Stimulated activated CD8-positive, alpha-beta memory T cell treated with anti-CD3 and anti-CD28 coated beads, Interleukin-7, amount 100 ng/mL, for 1 hour (primary cell): ENCODE measurements at places on chromosomes 16 and 17.

- DNase-seq: no peak
Measured at GRCh38 chr17:17750881-17751280, 69.6 kb downstream of the RAI1 start.

- DNase-seq: peak; percentile 59
Measured at GRCh38 chr17:37047631-37048104, 98.9 kb downstream of the AATF start.

DNA sequence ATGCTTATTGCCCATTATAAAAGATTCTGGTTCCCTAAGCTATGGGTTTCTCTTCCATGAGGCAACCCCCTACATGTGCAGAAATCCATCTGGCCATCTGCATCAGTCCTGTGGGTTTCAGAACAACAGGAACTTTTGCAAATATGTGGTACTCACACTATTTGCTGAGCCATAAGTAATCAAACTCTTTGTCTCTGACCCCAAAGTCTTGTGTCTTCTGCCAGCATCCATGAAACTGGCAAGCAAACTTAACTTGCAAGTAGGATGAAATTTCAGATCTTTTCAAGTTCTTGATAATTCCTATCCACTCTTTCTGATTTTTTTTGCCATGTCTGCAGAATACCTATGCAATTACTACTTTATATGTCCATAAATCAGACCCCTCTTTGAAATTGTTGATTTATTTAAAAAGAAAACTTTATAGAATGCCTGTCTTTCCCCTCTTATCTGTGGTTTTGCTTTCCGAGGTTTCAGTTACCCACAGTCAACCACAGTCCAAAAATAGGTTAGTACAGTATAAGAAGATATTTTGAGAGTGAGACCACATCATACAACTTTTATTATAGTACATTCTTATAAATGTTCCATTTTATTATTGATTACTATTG, 158.4 kb upstream of the IRX3 start:
- DNase-seq: no peak

DNA sequence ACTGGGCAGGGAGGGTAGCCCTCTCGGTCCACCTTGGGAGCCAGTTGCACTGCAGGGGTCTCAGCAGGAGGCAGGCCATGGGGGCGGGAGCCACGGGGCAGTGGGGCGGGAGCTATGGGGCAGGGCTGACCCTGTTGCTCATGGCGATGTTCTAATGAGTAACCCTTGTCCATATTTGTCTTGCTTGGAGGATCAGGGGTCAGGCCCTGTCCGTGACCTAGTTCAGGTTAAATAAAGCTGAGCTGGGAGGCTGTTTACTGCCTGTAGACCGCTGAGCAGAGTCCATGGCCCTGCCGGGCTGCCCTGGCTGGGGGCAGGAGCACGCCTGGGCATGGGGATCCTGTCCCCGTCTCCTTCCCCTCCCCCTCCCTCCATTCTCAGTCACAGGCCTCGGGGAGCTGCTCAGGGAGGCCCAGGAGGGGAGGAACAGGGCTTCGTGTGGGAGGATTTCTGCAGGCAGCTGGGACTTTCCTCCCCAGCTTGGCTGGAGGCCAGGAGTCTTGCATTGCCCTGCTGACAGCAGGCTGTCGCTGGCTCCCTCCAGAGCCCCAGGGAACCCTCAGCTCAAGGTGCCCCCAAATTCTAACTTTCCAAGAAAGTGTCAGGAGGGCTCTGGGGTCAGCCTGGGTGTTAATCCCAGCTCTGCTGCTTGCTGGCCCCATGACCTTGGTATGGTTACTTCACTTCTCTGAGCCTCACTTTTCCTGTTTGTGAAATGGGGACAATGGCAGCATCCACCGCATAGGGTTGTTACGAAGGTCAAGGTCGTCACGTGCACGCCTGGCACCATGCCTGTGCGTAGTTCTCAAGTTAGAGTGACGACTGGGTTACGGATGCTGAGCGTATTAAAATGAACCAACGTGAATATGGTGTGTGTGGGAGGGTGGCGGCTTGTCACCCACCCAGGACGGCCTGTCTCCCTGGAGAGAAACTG, 6.1 kb upstream of the SERPINF2 start:
- no peak for DNase-seq

DNA sequence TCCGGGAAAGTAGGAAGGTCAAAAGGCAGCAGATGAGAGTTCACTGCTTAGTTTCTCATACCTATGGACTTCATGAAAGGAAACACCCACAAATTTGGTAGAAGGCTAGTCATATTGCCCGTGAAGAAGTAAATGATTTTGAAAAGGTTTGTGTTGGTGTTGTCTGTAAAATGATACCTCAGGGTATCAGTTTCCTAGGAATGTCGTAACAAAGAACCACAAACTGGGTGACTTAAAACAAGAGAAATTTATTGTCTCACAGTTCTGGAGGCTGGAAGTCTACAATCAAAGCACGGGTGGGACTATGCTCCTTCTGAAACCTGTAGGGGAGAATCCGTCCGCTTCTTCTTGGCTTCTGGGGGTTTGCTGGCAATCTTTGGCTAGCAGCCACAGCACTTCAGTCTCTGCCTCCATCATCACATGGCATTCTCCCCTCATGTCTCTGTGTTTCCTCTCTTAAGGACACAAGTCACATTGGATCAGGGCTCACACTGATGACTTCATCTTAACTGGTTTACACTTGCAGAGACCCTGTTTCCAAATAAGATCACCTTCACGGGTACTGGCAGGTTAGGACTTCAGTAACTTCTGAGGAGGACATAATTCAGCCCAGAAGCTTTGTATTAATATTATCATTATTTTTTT, 2.0 kb upstream of the NAE1 start:
- no peak for DNase-seq

DNA sequence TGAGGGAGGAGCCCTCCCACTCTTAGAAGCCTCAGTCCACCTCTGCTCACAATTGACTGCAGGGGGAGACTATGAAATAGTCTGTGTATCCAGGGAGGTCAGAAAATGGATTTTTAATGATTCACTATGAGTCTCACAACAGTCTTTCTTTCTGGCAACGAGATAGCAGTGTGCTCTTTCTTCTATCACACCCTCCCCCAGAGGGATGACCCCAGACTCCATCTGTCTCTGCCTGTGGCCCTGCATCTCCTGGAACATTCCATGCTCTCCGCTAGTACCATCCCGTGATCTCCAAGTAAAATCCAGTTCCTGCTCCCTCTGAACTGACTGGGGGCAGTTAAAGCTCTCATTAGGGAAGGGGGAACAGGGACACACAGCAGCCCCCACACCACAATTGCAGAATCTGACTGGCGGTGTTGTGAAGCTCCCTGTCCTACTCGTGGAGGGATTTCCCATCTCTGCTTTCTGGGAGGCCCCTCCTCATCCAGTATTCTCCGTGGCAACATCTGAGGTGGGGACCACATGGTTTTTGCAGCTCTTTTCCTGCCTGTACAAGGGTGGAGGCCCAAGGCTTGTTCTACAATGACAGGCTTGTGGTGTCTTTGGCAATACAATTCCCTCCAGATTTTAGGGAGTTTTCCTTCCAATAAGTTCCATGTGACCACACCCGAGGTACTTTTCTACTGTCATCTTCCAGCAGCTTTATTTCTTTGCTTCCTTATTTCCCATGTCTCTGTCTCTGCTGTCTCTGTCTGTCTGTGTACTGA, 19.4 kb downstream of the NATD1 start:
- no peak for DNase-seq

- DNase-seq: no peak
Measured at GRCh38 chr17:35498448-35499178, 38.9 kb downstream of the SLFN12L start.

DNA sequence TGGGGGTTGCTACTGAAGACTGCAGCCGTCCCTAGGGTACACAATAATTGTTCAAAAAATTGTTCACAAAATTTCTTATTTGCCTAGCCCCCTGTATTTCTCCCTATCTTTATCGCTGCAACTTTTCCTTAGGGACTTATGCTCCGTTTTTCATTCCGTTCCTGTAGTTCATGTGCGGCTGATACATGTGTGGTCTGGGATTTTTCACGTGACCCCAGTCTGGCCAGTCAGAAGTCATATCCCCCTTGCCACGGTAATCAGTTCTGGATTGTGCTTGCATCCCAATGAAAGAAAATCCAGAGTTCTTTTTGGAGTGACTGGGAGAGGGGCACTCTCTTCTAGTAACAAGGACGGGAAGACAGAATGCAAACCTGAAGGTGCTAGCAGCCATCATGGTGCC, 610.7 kb upstream of the C16orf82 start:
- no peak for DNase-seq

DNA sequence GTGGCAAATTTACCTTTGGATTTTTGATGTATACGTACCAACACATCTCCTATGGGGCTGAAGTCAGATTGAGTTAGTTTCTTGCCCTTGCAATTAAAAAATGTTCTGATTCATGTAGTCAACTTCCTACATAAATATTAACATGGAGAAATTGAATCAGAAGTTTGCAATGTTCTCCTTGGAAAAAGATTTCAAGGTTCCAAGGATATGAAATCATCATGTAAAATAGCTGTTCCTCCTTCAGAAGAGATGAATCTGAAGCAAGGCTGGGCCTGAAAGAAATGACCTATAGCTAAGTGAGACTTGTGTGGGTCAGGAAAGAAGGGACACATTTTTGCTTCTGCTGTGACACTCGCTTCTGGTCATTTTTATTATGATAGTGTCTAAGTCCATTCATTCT, 131.7 kb downstream of the RGS9 start:
- DNase-seq: no peak

GRCh38 chr17:78753316-78754250, 28.5 kb downstream of the CYTH1 start:
- DNase-seq: no peak

GRCh38 chr17:8131844-8132441, 8.0 kb upstream of the HES7 start:
- DNase-seq: no peak

DNA sequence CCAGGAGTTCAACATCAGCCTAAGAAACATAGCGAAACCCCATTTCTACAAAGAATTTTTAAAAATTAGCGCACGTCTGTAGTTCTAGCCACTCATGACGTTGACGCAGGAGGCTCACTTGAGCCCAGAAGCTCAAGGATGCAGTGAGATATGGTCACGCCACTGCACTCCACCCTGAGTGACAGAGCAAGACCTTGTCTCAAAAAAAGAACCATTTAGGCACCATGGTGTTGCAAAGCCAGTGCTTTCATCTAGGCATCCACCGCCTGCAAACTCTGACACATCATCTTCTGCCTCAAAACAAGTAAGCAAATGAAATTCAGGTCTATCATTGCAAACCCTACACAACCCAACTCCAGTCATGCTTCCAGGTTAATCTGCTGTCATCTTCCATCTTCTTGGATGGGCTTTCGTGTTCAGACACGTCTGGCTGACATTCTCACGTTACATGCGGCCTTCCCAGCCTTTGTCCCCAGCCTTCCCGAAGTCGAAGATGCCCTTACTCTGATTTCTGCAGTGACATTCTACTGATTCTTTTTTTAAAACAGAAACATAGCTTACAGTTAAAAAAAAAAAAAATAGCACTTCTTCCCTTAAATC, 8.9 kb downstream of the ANKRD11 start:
- no peak for DNase-seq

DNA sequence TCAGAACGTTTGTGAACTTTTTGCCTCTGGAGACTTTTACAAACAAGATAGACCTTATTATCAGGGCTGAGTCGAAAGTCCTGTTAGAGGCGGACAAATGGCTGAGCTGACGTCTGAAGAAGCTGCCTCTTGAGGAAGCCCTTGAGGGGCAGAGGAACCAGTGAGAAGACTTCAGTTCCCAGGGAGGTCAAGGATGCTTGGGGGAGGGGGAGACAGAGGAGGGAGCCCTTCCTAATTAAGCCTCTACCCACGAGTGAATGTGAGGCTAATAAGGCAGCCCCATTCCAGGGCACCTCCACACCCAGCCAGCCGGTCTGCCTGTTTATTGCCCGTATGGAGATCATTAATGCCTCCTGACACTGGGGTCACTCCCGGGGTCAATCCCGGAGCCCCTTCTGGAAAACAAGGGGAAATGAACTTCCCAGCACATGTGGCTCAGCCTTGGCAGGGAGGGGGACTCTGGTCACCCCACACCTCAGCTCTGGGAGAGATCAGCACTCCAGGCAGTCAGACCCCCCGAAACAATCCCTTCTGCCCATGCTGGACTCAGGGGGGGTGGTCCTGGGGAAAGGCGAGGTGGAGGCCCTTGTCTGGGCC, 9.2 kb upstream of the TBX4 start:
- no peak for DNase-seq

DNA sequence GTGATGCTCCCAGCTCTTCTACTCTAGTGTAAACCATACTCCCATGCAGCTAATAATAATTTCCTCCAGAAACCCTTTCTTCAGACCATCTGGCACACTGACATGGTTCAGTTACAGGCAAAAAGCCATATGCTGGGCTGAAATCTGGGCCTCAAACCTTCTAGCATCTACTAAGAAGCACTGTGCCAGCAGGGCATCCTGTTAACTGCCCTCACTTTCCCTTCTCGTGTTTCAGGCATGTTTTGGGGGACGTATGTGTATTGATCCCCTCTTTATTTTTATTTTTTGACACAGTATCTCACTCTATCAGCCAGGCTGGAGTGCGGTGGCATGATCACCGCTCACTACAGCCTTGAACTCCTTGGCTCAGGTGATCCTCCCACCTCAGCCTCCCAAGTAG, 33.3 kb downstream of the STAT5A start:
- no peak for DNase-seq

- DNase-seq: peak; percentile 6
Measured at GRCh38 chr16:1378804-1379303, 27.1 kb downstream of the GNPTG start.

DNA sequence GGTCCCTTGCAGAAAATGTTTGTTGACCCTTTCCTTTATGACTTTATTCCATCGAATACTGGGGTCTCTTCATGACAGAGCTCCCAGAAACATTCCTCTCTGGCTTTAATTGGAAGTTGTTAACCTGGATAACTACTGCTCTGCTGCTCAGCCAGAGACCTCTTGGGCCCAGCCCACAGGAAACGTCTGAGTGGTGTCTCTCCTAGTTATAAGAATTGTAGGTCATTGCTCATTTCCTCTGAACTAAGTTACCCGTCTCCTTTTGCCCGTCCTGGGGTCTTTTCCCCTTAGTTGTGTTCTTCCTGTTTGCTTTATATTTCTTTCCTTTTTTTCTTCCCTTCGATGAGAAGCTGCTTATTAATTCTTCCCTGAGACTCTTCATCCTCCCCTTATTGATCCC, 9.0 kb downstream of the MAP2K6 start:
- DNase-seq: no peak

- DNase-seq: no peak
Measured at GRCh38 chr17:32495359-32496231, 8.8 kb downstream of the CDK5R1 start.

GRCh38 chr17:44543213-44543904, 13.9 kb upstream of the FZD2 start:
- no peak for DNase-seq

- DNase-seq: no peak
Measured at GRCh38 chr16:47460359-47460710, 528 bp downstream of the ITFG1 start.
